ENCODE measurements at places on chromosomes 2 and 18.

- no peak for DNase-seq
Observed at GRCh38 chr2:149989447-149990063, 402.0 kb upstream of the MMADHC start.

- DNase-seq: no peak
Observed at GRCh38 chr2:39696838-39697237, 31.1 kb downstream of the TMEM178A start.

- no peak for DNase-seq
Observed at GRCh38 chr2:8469709-8470493, 212.0 kb upstream of the ID2 start.

GRCh38 chr2:64643838-64644457 lies 9.8 kb downstream of the SERTAD2 start:
- no peak for DNase-seq

DNA sequence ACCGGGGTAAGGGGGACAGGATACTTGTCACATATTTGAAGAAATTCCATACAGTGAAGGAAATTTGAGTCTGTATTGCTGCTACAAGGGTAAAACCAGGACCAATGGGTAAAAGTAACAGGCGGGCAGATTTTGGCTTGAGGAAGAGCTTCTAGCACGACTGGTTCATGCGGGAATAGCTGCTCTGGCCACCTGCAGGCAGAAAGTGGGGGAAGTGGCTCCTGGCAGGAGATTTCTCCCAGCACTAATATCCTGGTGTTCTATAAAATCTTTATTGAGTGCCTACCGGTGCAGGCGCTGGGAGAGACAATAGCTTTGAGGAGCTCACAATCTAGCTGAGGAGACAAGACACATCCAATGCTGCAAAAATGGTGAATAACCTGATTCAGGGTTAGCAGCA lies 198.5 kb downstream of the LOXHD1 start:
- no peak for DNase-seq

GRCh38 chr2:47002480-47003381 lies 87.1 kb upstream of the MCFD2 start:
- no peak for DNase-seq

All from effector CD4-positive, alpha-beta T cell (primary cell).